Hair follicle dermal papilla cell (primary cell): ENCODE measurements at places on chromosomes 2 and 18. TPM values are rescaled to one million over a fixed set of nuclear protein-coding genes. Genes with fewer than 3 reads are reported as not detected.

Gene ASPRV1
- total RNA-seq = 0.12 and 0.32 TPM in 2 replicates

Gene LIMS2
- total RNA-seq = 11.2 and 16.2 TPM in 2 replicates

Gene CCDC85A
- total RNA-seq = 2.9 and 3.4 TPM in 2 replicates

Gene MRPL33
- 28.9 and 39.0 TPM in 2 replicates for total RNA-seq

Gene SERPINB5
- total RNA-seq = 0.65 and 1.1 TPM in 2 replicates

Gene TCF4
- 167 and 215 TPM in 2 replicates for total RNA-seq
